ENCODE measurements at places on chromosomes 13 and 19.

DNA sequence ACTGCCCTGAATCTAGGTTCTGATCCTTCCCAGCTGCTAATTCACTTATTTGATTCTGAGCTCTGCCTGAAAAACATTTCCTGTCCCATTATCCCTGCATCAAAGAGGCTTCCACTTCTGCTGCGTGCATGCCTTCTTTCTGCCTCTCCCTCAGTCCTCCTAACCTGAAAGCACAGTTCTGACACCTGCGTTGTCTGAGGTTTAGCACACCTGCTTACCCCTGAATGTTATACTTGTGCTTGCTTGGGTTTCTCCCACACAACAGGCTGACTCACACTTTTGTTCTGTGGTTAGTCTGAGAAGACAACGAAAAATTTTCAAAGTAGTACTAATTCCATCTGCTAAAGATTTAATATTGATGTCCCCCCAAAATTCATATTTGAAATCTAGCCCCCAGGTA is 3.1 kb upstream of the SOHLH2 start:
- DNase-seq, result no peak

DNA sequence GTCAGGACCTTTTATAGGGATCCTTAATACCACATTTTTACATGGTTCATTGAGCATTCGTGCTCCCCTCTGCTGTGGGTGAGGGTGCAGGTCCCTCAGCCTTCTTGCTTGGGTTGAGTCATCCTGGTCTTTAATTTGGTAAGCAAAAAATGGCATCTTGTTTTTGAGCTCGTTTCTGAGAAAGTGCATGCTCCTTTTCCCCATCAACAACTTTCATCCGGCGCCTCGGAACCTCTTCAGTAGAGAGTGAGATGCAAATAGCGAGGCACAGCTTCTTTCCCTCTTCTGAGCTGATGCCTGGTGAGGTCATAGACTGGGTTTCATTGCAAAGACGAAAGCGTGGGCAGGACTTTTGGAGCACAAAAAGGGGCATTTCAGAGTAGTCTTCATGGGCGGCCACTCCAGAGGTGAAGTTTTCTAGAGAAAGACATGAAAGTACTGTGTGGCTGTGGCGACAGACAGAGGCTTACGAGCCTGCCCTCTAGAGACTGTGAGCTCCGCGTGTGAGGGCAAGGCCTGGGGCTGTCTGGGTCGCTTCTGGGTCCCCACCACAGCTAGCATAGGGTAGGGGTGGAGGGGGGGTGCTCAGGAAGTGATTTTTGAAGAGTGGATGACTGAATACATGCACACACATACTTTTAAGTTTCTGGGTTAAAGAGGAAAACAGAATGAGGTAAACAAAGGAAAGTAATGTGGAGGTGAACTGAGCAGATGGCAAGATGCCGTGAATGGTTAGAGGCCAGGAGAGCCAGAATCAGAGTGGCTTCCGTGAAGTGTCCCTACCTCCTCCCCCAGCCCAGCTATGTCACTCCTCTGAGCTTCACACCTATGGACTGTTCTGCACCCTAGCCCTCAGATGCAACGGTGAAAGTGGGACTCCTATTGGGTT is 44.3 kb downstream of the BBC3 start:
- DNase-seq, result no peak

GRCh38 chr19:33194886-33195644 is 935 bp downstream of the LRP3 start:
- no peak for DNase-seq

DNA sequence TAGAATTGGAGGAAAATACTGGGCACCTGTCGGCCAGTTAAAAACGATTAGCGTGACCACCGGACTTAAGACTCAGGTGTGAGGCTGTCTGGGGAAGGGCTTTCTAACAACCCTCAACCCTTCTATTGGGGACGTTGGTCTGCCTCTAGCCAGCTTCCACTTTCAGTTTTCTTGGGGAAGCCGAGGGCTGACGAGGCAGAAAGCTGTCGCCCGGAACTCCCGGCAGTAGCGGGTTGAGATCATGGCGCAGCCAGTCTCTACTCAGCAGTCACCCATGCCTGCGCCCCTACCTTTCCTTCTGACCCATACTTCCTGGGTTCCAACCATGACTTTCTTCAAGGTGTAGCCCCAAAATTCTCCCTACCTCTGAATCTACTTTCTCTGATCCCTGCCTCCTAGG is 1424.1 kb downstream of the SLITRK1 start:
- DNase-seq, result no peak

DNA sequence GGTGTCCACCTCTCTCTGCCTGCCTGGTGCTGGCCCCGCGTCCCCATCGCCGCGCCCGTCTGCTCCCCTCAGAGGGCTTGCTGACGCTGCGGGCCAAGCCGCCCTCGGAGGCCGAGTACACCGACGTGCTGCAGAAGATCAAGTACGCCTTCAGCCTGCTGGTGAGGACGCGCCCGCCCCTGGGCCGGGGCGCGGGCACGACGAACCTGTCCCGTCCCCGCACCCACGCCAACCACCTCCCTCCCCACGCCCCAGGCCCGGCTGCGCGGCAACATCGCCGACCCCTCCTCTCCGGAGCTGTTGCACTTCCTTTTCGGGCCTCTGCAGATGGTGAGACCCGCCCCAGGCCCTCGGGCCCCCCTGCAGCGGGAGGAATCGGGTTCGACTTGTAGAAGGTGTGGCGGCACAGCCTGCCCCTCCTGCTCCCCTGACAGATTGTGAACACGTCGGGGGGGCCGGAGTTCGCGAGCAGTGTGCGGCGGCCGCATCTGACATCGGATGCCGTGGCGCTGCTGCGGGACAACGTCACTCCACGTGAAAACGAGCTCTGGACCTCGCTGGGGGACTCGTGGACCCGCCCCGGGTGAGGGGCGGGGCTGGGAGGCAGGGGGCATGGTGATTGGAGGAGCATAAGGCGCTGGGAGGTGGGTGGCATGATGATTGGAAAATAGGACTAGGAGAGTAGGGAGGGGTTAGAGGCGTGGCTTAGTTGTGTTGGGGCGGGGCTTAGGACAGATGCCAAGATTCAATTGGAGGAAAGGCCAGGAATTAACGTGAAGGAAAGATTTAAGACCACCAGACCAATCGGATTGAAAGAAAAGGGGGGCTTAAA is 6.6 kb downstream of the EPS8L1 start:
- no peak for DNase-seq

GRCh38 chr13:78247362-78247761 is 328.7 kb upstream of the EDNRB start:
- no peak for DNase-seq

- no peak for DNase-seq
These were observed 254.9 kb upstream of the PCDH20 start for GRCh38 chr13:61670384-61671161.

DNA sequence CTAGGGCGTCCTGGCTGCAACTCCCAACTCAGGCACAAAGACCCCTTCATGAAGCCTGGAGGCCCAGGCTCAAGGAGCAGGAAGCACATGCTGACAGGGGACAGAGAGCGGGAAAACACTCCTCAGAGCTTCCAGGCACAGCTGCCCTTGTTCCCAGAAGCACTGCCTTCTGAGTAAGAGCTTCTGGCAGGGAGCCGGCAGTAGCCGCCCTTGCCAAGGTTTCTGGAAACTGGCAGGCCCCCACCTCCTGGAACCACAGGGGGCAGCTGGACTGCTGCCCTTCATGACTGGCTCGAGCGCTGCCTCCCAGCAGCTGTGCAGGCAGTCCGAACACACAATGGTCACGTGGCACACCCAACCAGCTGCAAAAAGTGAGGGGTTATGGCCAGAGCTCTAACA is 33.6 kb upstream of the EPHX3 start:
- peak; percentile 79 for DNase-seq

DNA sequence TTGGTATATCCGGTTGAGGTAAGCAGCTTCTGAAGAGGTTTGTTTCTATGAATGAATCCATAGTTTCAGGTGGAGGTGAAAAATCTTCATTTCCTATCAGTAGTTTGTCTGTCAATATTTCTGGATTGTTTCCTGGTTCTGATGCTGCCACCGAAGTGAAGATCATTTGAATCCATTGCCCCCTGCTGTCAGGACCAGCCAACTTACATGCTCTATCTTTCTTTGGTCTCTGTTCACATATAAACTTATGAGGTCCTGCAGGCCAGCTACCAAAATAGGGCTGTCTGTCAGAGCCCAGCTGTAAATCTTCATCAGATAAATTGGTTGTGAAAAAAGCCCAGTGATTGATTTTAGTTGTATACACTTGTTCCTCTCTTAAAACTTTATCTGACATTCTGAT is 15.2 kb upstream of the N4BP2L1 start:
- DNase-seq, result no peak

GRCh38 chr13:20426766-20427448 is 98.8 kb downstream of the CRYL1 start:
- no peak for DNase-seq

- no peak for DNase-seq
These were observed 2.7 kb upstream of the C1QTNF9 start for GRCh38 chr13:24306632-24307031.

GRCh38 chr13:94119360-94119936 is 360.0 kb downstream of the DCT start:
- DNase-seq, result peak; percentile 46

- no peak for DNase-seq
These were observed 1.1 kb downstream of the HSPB6 start for GRCh38 chr19:35755550-35756376.

GRCh38 chr13:25375727-25376358 is 4.1 kb downstream of the ATP8A2 start:
- no peak for DNase-seq

DNA sequence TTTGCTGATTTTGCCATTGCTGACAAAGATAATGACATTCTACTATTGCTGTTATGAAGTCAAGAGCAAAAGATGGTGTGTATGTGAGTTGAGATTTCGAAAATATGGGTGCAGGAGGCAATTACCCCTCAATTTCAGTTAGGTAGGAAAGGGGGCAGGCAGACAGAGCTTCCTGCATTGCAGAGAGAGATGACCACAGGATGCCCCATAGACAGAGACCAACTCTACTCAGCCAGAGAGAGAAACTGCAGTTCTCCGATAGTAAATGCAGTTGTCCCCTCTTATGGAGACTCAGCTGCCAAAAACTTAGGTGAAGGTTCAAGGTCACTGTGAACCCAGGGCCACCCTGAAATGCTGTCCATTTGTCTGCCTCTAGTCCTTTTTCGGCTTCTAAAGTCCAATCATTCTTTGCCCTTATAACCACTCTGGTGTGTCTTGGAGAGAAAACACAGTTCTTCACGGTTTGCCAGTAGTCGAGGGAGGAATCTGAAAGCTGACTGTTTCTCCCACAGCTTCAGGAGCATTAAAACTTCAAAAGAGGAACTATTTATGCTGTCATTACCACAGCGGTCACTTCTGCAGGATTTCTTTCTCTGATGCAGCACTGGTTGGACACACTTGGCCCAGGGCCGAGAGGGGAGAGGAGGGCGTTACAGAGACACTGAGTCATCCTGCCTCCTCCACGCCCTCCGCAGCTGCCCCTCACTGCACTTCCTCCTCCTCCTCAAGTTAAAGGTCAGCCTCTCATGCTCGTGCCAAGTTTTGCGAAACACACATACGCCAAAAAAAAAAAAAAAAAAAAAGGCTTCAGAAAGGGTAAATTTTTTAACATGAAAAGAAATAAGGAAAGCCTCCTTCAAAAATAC is 264.3 kb downstream of the FOXO1 start:
- DNase-seq, result peak; percentile 95

DNA sequence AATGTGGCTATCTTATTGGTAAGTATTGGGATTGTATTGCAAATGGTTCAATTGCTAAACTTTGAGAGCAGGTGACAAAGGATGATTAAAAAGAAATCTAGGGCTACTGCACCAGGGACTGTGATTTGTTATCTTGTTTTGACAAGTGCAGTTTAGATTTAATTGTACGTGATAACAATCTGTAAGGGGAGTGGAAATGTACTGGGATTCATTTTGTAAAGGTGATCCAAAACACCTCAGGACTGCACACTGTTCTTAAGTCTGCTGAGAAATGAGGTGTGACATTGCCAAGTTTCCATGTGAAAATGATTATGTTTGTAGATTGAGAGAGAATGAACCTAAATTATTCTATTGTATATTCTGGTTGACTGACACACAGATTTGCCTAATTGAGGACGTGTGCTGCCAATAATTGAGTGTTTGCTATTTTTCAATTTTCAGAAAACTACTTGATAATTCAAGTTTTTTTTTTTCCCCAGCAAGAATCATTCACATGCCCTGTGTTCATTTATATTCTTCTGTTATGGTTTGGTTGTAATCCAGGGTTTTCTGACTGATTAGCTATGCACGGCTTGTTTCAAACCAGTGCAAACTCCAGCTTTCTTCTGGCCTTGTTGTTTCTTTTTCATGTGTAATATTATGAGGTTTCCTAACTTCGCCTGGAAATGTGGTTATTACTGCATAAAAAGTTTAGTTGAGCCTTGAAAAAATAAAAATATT is 308.0 kb downstream of the OLFM4 start:
- no peak for DNase-seq

GRCh38 chr13:67977066-67977465 is 746.9 kb upstream of the PCDH9 start:
- DNase-seq, result no peak

DNA sequence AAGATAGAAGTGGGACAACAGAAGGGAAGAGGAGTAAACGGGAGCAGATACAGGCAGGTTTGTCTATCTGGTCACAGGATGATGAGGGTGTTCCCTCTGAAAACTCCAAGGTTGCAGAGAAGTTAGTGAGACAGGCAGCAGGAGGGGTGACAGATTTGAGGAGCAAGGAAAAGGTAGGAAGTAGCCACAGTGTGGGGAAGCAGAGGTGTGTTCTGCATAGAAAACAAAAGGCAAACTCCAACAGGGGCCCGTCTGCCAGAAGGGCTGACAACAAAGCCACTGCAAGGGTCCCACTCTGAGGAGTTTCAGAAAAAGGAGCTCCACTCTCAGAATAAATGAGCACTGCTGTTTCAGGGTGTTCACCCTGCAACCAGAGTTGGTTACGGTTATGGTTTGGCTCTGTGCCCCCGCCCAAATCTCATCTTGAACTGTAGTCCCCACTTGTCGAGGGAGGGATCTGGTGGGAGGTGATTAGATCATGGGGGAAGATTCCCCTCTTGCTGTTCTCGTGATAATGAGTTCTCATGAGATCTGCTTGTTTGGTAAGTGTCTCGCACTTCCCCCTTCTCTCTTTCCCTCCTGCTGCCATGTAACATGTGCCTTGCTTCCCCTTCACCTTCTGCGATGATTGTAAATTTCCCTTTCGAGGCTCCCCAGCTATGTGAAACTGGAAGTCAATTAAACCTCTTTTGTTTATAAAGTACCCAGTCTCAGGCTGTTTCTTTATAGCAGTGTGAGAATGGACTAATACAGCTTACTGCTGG is 32.1 kb downstream of the SMAD9 start:
- DNase-seq, result no peak

GRCh38 chr19:52206481-52206880 is 16.6 kb downstream of the PPP2R1A start:
- no peak for DNase-seq

GRCh38 chr13:69485991-69486592 is 621.5 kb upstream of the ATXN8OS start:
- no peak for DNase-seq

GRCh38 chr13:24038405-24038804 is 122.1 kb upstream of the SPATA13 start:
- no peak for DNase-seq

- no peak for DNase-seq
These were observed 79.5 kb downstream of the PCDH9 start for GRCh38 chr13:67150608-67151007.

DNA sequence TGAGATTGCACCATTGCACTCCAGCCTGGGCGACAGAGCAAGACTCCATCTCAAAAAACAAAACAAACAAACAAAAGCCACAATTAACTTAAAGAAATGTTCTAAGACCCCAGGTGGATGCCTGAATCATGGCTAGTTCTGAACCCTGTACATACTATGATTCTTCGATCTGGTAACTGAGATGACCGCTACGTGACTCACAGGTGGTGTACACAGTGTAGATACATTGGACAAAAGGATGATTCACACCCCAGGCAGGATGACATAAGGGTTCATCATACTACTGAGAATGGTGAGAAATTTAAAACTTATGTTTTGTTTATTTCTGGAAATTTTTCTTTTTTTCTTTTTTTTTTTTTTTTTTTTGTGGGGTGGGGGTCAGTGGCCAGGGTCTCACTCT is 6.5 kb downstream of the ZNF426 start:
- no peak for DNase-seq

All from lower lobe of right lung (tissue), 2 donors.